ENCODE measurements at places on chromosomes 7 and 10.

- DNase-seq: no peak
Measured at GRCh38 chr7:28722684-28723083, 235.4 kb downstream of the TRIL start.

- no peak for DNase-seq
Measured at GRCh38 chr7:152751449-152752141, 8.0 kb upstream of the ACTR3B start.

DNA sequence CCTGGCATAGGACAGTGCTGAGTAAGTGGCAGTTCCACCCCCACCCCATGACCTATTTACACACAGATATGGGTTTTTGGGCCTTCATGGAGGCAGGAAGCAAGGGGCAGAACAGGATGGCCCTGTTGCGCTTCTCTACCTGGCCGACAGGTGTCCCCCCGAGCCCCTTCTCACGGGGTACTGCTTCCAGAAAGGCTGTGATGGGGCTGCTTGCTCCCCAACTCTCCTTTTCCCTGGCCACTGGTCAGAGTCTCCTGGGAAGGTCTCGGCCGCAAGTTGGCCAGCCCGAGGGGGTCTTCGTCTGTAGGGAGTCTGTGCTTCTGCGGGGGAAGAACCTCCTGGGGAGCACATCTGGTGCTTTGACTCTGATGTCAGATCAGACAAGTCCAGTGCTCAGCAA is 139.8 kb upstream of the TNS3 start:
- no peak for DNase-seq

DNA sequence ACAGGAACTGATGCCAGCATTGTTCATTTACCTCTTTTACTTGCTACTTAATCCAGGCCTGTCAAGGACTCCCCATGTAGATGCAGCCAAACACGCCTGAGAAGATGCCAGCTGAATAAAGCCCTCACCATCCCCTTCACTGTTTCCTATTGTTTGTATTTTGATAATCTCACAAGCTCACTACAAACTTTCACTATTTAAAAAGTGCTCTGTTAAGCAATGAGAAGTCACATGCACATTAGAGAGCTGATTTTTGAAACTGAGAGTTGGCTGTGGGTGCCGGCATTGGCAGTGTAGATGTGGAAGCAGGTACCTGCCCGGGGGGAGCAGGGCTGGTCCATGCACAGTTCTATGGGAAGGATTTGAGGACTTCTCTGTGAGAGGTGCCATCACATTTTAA is 169.8 kb upstream of the GRB10 start:
- DNase-seq: no peak

GRCh38 chr10:125880719-125881118 is 373 bp downstream of the DHX32 start:
- DNase-seq: no peak

- DNase-seq: no peak
Measured at GRCh38 chr10:69391158-69391557, 25.6 kb downstream of the TACR2 start.

DNA sequence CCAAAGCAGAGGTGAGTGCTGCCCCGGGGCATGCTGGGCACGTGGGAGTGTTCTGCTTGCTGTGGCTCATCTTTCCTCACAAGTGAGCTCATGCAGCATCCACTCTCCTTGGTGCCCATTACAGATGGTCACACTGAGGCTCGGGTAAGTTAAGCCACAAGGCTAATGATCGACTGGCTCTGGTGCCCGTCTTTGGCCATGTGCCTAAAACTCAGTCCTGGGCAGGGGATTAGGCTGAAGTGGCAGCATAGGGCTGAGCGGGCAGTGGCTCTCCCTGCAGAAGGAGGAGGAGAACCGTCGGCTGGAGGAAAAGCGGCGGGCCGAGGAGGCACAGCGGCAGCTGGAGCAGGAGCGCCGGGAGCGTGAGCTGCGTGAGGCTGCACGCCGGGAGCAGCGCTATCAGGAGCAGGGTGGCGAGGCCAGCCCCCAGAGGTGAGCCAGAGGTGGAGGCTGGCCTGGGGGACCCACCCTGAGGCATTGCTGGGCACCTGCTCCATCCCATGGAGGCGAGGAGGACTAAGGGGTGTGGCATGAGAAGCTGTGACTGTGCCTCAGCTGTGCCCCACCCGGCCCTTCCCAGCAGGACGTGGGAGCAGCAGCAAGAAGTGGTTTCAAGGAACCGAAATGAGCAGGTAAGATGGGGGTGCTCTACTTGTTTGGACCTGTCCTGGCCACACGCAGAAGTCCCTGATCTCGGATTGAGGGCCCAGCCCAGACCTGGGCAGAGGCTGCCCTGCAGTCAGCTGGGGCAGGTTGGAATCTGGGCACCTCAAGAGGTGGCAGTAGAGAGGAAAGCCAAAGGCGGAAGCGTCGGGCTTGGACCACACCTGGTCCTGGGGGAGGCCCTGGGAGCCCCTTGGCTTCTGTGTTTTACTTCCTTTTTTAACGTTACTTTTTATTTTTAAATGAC is 7.3 kb downstream of the PGAM2 start:
- no peak for DNase-seq

DNA sequence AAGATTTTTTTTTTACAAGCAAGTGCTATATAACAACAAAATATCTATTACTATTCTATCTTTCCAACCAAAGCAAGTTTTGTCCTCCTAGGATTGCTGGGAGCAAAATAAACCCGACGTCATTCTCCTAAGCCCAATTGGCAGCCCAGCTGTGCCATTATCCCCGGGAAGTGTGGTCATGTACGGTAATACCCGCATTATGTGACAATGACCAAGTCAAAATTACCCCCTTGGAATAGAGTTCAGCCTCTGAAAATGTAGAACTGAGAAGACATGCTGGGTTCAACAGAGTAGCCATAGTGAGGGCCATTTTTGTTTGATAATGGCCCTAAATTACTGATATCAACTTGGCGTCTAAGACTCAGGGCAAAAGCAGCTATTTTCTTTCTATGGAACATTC is 215.5 kb downstream of the LRRTM3 start:
- DNase-seq: no peak

DNA sequence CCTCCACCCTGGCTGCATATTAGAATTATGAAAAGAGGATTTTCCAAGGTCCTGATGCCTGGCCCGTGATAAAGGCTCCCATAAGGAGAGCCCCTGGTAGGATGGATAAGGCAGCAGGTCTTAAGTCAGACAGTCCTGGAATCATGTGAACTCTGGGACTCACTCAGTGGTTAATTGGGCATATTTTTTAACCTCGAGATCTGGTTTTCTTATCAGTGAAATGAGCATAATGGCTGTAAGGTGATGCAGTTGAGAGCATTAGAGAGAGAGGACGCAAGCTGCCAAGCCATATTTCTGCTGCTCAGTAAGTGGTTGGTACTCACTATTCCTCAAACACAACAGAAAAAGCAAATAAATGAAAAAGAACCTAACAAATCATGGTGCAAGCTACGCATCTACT is 37.8 kb downstream of the TARP start:
- DNase-seq: no peak

DNA sequence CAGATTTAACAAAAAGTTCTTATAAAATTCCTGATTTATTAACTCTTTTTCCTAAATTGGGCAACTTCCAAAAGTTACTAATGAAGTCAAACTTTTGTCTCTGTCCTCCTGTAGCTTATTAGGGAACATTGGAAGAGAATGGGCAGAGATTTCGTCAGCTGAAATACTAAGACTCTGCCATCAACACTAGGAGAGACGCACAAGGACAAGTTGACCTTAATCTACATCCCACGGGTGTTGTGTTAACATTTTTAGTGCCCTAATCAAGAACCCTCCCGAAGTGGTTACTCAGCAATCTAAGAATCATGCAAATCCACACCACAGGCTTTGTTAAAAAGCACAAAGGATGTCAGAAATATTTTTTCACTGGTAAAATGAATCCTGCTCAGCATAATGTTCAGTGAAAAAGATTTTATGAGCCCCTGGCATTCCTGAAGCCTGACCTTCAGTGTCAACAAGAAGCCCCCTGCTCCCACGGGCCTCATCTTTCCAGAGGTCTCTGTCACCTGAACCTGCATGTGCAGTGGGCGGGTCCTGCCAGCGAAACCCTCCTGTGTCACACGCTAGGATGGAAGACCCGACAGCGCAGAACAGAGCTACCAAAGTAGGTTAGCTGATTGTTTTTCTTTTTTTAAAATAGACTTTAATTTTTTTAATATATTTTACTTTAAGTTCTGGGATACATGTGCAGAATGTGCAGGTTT is 70.6 kb upstream of the AKR1E2 start:
- no peak for DNase-seq
